ENCODE measurements at places on chromosomes 12 and 14.

DNA sequence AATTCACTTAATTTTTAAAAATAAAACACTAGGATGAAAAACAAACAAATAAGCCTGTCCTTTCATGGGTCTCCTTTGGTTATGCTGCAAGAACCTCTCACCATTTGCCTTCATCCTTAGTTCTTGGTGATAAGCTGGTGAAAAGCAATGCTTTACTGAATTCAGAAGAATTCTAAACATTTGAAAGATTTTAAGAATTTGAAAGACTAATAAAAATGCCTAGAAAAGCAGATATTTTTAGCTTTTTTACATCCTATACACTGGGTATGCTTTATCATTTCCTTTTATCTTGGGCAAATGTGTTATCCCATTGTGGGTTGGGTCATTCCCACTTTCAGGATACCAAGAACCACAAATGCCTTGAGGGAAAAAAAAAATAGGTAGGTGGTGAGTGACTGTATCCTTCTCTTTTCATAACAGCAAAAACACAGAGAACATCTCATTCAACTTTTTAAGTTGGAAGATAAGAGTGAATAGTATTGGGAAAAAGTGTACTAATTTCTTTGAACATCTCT lies 197.1 kb upstream of the ABCD2 start:
- no peak for DNase-seq

GRCh38 chr12:25995906-25996305 lies 37.4 kb downstream of the RASSF8 start:
- DNase-seq = no peak

DNA sequence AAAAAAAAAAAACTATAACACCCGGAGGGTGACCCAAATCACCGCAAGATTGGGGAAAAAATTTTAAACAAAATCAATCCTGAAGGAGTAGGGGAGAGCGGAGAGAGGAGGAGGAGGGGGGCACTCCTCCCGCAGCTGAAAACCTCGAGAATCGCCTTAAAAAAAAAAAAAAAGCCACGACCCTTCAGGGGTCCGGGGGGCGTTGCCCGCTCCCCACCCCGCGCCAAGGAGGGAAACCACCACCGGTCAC lies 254 bp downstream of the GTF2A1 start:
- DNase-seq = no peak

- no peak for DNase-seq
These were observed 69.1 kb downstream of the BRMS1L start for GRCh38 chr14:35895256-35895655.
